Stimulated activated CD4-positive, alpha-beta T cell treated with anti-CD3 and anti-CD28 coated beads, Interleukin-1b, Interleukin-23, amount 100 ng/mL, for 48 hours (primary cell): ENCODE measurements at places on chromosomes 4 and X.

DNA sequence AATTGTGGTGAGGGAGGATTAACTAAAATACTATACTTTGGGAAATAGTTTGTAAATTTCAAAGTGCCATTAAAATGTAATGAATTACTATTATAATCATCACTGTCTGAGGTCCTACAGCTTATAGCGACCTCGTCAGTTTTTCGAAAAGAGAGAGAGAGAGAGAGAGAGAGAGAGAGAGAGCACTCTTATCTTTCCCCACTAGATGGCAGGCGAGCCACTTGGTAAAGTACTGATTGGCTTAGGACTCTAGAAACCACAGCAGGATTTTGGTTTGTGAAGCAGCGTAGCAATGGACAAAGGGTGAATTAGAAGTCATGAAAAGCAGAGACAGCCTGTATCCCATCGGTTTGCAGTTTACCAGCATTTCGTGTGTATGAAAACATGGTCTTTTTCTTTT, 52.5 kb downstream of the LINC00632 start:
- peak; percentile 9 for DNase-seq

- peak; percentile 97 for DNase-seq
Observed at GRCh38 chr4:47463235-47463956, at the start of gene COMMD8. COMMD8 (minus strand) TSS chr4:47463702; CDS start chr4:47463651, 51 bp downstream.

- no peak for DNase-seq
Observed at GRCh38 chr4:30863021-30863420, 142.9 kb downstream of the PCDH7 start.

DNA sequence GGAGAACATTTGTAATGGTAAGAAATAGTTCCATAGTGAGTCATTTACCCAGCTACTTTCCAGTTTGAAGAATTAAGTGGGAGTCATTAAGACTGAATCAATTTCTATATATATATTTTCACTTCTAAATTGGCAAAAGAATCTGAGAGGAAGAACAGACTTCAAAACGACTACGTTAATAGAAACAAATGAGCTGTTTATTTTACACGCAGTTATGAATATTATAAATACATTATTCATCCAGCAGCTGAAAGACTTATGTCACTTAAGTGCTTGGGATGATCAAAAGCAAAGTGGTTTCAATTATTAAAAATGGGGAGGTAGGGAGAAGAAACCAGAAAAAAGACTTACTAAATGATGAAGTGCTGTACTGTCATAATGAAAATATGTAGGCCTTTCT, 260.5 kb upstream of the DDX53 start:
- DNase-seq, result no peak

DNA sequence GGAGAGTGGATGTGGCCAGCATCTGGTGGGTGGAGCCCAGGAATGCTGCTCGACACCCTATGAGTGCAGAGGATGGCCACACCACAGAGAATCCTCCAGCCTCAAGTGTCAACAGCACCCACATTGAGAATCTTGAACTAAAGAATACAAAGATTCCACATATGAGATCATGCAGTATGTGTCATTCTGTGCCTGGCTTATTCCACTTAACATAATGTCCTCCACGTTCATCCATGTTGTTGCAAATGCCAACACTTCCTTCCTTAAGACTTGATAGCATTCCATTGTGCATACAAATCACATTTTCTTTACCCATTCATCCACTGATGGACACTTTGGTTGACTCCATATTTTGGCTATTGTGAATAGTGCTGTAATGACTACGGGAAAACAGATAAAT, 145.8 kb downstream of the PRKX start:
- DNase-seq, result no peak

DNA sequence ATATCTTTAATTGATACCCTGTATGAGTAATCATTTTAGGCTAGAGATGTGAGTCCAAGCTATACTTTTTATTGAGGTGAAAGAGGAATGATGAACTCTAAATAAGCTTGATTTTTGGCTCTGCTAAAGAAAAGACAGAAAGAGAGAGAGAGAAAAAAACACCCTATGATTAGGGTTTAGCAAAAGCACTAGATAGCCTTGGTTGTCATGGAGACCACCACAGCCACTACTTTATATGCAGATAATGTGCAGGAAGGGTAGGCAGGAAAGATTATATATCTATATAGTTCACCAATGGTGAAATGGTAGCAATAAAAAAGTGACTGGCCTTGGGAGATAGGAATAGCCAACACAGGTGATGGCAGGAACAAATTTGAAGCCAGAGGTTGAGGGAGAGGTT, 69.9 kb upstream of the CAMK2D start:
- no peak for DNase-seq
